ENCODE measurements at places on chromosomes 2 and 18. TPM values are rescaled to one million over a fixed set of nuclear protein-coding genes. Genes with fewer than 3 reads are reported as not detected.

DNA sequence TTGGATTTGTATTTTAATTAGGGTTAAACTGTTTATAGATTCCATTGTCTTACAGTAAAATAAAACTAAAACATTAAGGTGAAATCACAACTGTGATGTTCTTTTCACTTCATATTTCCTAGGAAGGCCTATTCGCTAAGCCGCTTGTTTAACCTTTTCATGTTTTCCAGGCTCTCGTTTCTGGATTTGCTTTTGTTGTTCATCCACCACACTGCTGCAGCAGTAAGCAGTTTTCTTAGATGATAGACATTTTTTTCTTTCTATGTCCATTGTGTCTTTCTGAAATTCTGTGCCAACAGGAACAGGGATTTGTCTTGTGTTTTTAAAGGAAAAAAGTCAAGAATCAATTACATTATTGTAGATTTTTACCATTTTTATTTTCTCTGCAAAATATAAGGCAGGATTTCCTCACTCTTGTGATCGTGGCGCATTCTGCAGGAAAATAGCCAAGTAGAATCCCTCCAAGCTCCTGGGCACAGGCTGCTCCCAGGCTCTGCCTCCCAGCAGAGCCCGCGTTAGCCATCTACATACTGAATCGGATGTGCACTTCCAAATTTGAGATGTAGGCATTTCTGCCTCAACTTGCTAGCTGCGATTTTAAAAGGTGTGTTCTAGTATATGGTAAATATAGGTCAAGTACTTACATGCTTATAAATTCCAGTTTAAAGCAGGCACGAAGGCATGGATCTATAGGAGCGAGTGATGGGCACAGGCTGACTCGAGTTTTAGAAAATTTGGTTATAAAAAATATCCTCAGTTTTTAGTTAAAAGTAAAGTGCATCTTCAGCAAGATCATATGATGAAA, 10.2 kb downstream of the TSHZ1 start:
- no peak for DNase-seq

- DNase-seq = no peak
Measured at GRCh38 chr2:213166109-213166508, 14.7 kb upstream of the IKZF2 start.

DNA sequence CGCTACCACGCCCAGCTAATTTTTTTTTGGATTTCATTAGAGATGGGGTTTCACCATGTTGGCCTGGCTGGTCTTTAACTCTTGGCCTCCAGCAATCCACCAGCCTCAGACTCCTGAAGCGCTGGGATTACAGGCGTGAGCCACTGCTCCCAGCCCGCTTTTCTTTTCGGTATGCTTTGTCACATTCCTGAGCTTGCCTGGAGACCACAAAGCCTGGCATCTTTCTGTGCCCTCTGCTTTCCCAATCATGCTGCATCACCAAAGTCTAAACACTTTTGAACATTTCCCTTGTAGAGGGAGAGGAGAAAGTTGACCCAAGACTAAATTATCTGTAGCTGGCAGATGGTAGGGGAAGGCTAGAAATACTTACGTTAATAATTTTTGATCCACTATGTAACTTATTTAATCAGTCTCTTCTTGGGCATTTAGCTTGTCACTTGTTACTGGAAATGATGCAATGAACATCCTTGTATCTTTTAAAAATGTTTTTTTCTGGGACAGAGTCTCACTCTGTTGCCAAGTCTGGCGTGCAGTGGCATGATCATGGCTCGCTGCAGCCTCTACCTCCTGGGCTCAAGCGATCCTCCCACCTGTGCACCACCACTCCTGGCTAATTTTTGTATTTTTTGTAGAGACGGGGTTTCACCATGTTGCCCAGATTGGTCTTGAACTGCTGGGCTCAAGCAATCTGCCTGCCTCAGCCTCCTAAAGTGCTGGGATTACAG, 2.7 kb upstream of the NPC1 start:
- DNase-seq = no peak

DNA sequence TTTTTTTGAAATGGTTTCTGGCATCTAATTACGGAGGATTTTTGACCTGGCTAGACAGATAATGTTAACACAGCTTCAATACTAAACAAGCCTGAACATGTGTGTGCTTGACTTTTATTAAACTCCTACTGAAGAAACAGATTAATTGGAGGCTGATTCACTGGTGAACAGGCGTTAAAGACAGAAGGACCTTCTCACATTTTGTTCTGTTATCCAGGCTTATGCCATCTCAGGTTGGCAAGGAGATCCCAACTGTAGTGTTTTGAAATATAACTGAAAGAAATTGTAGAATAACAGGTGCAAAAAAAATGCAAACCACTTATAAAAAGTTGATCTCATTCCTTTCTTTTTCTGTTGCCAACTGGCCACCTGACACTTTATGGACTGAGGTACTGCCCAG, 269.6 kb downstream of the ARHGAP15 start:
- DNase-seq = no peak

DNA sequence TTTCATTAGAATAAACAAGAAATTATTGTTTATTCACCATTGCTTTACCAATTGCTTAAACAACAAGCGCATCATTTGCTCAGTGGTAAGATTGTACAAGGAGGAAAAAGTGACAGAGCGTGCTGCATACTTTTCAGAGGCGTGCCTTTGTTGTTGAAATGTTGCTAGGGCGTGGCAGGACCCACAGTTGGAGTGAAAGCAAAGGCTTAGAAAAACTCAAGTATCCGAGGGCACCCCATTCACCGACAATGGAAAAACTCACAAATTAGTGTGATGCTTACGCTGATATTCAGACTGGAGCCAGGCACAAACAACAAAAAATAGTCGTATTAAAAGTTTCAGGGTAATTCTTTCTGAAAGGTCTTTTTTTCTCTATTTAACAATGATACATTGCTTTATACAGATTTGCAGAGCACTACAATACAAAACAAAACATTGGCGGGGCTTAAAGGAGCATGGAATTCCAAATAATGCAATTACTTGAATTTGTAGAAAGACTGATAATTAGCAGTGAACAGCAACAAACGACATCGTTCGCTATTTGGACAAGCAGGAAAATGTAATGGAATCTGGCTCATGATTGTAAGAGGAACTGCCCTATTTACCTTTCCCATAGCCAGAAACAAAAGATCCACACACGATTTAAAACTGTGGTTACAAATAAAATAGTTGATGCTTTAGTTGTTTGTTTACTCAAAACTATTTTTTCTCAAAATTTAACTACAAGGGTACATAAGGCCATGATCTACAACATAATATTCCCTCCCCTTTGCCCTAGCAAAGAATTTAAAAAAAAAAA, 37.8 kb upstream of the RTTN start:
- DNase-seq = no peak

KCTD1 gene
- total RNA-seq = 17.9 TPM

GRCh38 chr18:38933910-38934510, 1368.4 kb upstream of the CELF4 start:
- no peak for DNase-seq

C2orf72 gene
- 0.11 TPM for total RNA-seq

DNA sequence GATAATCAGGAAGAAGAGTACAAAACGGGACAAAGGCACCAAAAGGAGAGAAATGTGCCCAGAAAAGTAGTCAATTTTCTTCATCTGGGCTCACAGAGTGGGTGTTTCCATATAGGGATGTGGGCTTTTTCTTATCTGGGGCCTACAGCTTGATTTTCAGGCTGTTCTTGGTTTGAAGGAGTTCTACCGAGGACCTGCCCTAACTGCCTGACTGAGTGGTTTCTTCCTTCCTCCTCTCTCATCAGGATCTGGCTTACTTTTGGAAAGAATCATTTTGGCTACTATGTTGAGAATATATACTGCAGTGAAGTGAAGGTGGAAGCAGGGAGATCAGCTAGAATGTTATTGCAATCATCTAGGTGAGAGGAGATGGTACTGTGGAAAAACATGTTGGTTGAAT, 316.7 kb downstream of the LRP1B start:
- no peak for DNase-seq

- peak; percentile 55 for DNase-seq
Measured at GRCh38 chr2:178700922-178701342, 106.3 kb downstream of the TTN start.

DNA sequence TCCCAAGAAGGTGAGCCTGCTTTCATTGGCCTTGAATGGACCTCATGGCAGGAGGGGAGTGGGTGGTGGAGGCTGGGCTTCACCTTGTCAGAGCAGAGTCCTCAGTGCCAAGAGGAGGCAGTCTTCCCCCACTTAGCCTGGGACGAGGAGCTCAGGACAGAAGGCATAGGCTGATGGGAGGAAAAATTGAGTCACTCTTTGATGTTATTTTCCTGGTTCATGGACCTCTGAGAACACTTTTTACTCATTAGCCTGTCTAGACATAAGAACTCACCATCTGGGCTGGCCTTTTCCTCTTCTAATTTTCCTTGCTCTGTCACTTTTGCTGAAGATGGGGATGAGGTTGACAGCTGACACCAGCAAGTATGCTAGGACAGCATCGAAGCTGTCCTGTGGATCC, 225.7 kb upstream of the TNP1 start:
- DNase-seq = peak; percentile 85

G6PC2 gene
- total RNA-seq = not detected

RABL2A gene
- total RNA-seq = 5.4 TPM

GRCh38 chr2:217631115-217631514, 371.7 kb downstream of the TNS1 start:
- no peak for DNase-seq

DHRS9 gene
- not detected for total RNA-seq

PTRHD1 gene
- 13.3 TPM for total RNA-seq

- peak; percentile 43 for DNase-seq
Measured at GRCh38 chr18:63956755-63957154, 7.7 kb downstream of the HMSD start.

GRCh38 chr2:231392431-231393148, 2.9 kb upstream of the B3GNT7 start:
- DNase-seq = no peak

UGT1A6 gene
- not detected for total RNA-seq

- DNase-seq = no peak
Measured at GRCh38 chr2:237306083-237306786, 107.7 kb downstream of the COL6A3 start.
